NCI-H748 treated with DMSO at 0.1 percent for 48 hours (cell line): ENCODE measurements at places on chromosomes 2 and 18.

DNA sequence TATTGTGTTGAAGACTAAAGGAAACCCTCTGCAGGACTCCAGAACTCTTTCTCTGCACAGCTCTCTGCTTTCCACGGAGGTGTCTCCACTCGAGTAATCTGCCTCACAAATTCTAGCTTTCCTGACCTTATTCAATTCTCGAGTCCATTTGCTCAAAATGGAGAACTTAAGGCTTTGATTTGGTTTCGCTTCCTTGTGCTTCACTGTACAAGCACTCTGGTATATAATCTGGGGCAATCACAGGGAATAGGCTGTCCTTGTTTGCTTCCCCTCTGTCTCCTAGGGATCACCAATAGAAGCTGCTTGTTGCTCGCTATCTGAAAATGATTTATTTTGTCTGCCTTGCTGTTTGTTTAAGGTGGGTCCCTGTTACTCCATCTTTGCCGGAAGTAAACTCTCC lies 129.1 kb upstream of the DOCK10 start:
- peak; percentile 70 for DNase-seq

- DNase-seq = no peak
Measured at GRCh38 chr18:77129150-77129551, 3.4 kb downstream of the MBP start.

DNA sequence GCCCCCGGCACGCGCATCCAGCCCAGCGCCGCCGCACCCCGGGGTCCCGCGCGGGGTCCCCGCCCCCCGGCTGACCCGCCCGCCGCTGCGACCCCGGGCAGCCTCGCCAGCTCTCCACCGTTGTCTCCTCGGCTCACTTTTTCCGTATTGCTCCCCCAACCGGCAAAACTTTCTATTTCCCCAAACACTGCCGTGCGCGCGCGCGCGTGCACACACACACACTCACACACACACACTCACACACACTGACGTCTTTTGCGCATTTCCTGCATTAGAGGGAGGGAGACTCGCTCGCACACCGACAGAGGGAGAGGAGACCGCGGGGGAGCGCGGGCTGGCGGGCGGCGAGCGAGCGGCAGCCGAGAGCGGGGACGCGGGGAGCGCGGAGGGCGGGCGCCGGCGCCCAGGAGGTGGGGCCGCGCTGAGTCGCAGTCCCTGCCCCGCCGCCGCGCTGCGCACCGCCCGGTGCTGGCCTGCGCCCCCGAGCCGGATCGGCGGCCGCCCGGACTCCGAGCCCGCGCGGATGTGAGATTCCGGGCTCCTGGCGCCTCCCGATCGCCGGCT lies 542 bp upstream of the PRKCE start:
- peak; percentile 32 for DNase-seq

GRCh38 chr2:172427256-172427989 lies at the start of gene ITGA6:
Gene ITGA6 (plus strand): TSS chr2:172427586.
- peak; percentile 69 for DNase-seq

DNA sequence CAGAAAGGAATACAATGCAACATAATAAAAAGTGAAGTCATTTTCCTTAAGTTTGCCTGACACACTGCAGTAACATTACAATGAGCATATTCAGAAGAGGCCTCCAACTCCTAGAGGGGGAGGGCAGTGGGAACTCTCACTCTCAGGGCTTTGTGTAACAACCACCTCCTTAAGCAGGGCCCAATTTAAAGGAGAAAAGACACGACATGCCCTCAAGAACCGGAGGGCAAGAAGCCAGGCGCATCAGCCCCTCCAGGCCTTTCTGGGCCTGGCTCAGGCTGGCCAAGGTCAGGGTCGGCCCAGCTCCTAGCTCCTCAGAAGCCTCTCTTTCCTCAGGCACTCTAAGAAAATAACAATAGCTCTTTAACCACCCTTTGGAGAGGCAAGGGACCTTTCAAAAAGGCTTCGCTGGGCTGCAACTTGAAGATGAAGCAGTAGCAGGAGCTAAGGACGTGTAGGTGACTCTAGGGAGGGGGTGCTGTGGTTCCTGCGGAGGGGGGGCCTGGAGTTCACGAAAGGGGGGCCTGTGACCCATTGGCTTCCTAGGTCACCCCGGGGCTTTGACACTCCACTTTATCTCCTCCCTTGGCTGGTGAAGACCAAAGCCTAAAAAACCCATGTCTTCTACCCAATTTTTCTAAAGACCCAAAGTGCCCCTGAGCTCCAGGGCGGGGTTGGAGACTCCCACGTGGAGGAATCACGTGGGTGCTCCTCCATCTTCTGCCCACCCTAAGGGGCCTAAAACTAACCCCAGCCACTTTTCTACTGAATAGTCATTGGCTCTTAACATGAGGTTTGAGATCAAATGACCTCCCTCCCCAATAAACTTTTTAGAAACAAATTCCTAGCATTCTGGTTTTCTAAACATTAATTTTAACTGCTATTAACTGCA lies 13.3 kb downstream of the SERTAD2 start:
- no peak for DNase-seq

- DNase-seq = no peak
Measured at GRCh38 chr2:71224457-71224856, 2.4 kb downstream of the PAIP2B start.

GRCh38 chr18:59352250-59352855 lies 6.7 kb downstream of the LMAN1 start:
- DNase-seq = no peak

GRCh38 chr2:216781709-216782108 lies 78.2 kb downstream of the TNP1 start:
- no peak for DNase-seq

DNA sequence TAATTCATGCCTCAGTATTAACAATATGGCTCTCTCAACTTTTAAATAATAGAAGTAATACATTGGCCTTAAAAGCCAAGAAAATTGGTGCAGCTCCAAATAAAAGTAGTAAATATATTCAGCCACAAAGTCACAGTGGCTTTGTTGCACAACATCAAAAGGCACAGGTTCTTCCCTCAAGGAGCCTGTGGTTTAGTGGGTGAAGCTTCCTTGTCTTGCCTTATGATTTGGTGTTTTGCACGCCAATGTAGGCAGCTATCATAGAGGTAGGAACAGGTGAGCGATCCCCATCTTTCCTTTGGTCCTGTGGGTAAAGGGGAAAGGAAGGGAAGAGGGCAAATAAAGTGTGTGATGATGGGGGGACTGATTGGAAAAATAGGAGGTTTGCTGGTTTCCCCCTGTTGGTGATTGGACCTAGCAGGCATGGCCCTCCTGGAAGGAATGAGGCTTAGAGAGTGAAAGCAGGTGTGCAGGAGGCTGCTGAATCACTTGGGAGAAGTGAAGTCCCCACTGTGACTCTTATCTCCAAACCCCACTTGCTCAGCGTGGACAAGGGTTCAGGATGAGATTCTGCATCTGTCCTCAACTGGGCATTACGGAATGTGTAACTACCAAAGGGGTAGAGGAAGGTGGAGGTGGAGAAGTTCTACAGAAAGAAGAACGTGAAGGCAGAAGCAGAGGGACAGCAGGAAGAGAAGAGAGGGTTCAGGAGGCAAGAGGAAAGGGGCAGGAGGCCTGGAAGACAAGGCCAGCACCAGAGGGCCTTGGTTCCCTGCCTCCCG lies 20.1 kb upstream of the TNP1 start:
- no peak for DNase-seq

DNA sequence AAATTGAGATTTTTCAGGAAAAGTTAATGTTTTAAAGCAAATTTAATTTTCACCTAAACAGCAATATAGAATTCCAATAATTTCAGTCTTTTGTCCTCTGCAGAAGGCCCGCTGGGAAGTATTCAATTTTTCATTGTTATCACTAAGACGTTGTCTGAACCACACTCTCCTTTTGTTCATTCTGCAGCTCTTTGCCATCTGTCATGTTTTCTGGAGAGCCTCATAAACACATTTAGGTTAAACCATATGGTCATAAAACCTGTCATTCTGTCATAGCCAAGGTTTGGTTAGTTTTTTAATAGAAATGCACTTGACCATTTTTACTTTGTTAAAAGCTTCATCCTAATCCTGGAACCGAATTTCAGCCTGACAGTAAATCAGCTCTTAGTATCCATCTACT lies 54.0 kb upstream of the PGAP1 start:
- DNase-seq = peak; percentile 40

- no peak for DNase-seq
Measured at GRCh38 chr2:40367652-40368051, 84.2 kb downstream of the SLC8A1 start.

DNA sequence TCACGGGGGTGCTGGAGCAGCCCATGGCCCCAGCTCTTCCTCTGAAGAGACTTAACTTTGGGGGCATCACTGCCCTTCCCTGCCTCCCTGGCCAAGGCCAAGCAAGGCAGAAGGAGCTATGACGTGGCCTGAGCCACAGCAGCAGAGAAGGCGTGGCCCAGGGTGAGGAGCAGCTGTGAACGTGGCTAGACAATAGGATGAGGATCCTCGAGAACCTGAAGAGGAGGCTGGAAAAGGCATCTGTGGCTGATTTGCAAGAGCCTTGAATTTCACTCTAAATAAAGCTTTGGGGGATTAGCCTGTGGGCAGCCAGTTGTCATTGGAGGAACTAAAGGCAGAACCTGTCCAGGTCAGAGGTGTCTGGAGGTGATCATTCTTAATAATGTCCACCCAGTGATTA lies 652.9 kb upstream of the ID2 start:
- DNase-seq = no peak

DNA sequence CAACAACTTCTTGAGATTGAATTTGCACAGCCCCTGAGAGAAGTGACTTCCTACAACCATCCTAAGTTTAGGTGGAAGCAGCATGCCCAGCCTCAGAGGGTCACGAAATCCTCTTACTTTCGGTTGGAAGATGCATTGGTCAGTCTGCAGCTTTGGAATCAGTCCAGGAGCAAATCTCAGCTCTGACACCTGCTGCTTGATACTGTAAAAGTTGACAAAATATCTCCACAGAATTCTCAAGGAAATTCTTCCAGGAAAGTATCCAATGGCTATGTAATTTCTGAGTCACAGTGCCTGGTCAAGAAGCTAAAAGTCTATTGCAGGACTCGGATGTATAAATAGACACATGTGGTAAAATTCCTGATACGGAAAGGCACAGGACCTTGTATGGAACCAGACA lies 414.5 kb upstream of the GYPC start:
- no peak for DNase-seq

DNA sequence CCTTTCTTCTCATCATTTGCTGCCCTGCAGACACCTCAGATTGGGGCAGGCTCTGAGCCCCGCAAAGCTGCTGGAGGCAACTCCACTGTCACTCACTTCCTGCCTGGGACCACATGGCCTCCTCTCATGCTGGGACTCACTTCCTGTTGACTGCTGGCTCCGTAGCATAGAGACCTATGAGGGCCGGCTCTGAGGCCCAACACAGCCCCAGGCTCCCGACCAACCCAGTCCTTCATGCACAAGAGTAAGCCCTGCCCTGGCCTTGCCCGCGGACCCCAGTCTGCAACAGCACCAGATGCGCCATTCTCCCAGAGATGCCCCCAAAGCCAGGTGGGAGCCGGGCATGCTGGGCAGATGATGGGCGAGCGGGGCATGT lies 55.7 kb downstream of the DNMT3A start:
- DNase-seq = no peak

DNA sequence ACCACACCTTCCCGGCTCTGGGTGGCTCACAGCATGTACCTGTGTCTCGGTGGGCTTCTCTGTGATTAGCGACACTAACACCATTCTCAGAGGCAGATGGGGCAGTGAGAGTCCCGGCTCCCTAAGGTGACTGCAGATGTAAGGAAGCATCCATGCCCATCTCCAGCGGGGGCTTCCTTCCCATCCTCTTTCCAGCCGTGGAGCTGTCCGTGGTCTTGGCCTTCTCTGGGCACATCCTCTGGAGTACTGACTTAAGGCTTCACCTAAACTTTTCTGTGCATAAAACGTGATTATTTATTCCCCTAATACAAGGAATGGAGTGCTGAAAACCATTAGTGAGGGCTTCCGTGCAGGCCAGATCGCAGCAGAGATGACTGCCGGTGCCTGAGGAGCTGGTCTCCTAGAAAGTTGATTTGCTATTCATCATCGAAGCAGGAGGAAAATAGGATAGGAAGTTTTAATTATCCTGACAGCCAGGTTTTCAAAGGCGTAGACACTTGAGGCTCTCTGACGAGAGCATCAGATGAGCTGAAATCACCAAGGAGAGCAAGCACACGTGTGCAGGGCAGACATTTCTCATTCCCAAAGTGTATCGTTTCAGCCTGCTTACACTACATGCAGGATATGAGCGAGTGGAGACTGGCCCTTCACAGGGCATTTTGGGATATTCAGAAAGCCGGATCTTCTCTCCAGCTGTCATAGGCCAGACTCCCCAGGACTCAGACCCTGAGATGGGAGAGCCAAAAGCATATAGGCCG lies 186.1 kb upstream of the SALL3 start:
- no peak for DNase-seq
